ENCODE measurements at places on chromosomes 7 and 10. TPM values are rescaled to one million over a fixed set of nuclear protein-coding genes. Genes with fewer than 3 reads are reported as not detected.

ETV1 gene
- 2.5 TPM for total RNA-seq

ADGRA1 gene
- not detected for total RNA-seq

UCMA gene
- total RNA-seq: not detected

NCF1 gene
- not detected for total RNA-seq

PHF14 gene
- 36.8 TPM for total RNA-seq

PPP1R3C gene
- 4.2 TPM for total RNA-seq

SPDYE16 gene
- not detected for total RNA-seq

LARP4B gene
- 15.3 TPM for total RNA-seq

RSU1 gene
- 17.3 TPM for total RNA-seq

NPY gene
- total RNA-seq: not detected

PNLIPRP2 gene
- total RNA-seq: not detected

MAT1A gene
- total RNA-seq: not detected

MBL2 gene
- total RNA-seq: 0.17 TPM

FAM170B gene
- total RNA-seq: not detected

TSPAN13 gene
- total RNA-seq: 57.1 TPM

WNT8B gene
- total RNA-seq: not detected

CPA5 gene
- not detected for total RNA-seq

TMEM229A gene
- not detected for total RNA-seq

EBF3 gene
- total RNA-seq: not detected

DNA sequence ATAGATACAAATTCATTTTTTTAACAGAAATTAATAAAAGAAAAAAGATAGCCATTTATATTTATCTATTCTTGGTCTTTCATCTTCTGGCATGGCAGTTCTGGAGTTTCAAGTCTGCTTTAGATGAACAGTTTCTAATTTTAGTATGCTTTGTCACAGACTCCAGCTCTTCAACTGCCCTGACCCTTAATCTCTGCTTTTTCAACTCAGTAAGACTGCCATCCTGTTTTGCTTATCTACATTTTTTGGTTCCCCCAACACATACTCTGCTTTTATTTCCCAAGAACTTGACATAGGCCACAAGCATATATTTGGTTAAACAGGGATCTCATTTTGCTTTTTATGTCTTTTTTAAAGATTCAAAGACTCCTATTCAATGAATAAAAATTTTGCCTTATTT is 309.3 kb upstream of the KCND2 start:
- no peak for DNase-seq

DNA sequence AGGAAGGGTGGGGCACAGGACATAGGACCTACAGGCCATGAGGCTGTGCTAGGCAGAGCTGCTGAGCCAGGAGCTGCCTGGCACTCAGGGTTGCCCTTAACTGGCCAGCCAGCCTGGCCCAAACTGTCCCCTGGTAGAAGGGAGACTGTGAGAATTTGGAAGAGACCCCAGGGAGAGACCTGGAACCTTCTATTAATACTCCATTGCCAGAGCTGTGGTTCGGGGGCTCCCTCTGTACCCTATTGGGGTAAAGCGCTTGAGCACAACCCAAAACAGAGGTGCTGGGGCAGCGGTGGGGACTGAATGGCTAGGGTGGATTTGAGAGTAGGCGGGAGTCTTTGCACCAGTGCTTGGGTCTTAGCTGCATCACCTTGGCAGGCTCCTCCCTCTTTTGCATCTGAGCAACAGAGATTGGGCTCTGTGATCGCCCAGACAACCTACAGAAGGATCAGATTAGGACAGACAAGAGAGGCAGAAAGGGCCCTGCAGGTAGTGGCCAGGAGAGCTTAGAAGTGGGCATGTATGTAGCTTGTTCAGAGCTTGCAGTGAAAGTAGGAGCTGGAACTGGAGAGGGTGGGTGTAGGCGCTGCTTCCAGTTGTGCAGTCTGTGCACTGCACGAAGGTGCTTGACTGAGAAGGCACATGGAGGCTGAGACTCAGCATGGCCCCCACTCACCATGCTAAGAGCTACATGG is 53.3 kb downstream of the ADCYAP1R1 start:
- DNase-seq: no peak

DNA sequence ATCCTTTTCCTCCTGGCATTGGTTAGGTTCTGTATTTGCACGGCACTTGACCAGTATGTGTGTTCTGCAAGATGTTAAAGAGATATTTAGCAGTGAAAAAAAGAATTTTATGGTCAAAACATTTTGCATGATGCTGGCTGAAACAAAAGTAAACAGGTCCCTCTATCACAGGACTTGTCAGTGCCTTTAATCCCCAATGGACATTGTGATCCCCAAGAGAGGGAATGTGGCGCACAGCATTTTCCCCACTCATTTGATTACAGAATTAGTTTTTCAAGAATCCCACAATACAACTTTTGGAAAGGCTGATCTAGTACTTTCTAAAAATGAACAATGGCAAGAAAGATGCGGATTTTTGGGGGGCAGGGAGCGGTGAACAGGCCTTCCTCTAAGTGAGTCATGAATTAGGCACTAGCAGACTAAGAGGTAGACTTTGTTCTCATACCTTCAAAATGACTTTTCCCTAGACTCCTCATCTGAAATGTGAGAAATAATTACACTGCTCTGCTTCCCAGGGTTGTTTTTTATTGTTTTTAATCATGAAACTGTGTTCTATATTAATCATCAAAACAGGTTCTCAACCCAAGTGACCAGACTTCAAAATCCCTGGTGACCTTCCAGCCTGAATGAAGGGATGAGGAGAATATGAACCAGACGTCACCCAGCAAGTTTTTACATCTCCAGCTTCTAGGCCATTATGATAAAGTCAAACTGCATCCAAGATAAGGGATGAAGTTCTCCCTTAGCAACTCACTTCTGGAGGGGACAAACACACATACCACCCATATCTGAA is 8.6 kb downstream of the FBXW4 start:
- DNase-seq: no peak

DNA sequence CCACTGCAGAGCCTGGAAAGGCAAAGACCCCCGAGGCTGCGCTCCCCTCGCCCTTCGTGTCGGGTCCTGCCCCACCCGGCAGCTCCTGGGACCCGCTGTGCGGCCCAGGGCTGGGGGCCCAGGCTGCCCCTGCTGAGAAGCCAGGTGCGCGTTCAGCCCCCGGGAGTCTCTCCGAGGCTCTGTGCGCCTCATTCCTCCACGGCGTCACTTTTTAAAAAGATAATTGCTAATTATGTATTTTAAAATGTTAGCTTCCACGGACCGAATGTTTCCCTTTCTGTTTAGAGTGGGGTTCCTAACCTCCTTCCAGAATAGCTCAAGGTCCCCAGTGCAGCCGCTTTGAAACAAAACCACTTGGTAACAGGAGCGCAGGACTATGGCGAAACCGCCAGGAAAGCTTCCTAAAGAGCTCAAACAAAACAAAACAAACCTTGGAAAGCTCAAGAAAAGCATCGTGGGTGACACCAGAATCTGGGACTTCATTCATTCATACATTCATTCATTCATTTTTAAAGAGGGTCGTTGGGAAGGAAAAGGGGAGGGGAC is 45.6 kb downstream of the PDIA4 start:
- DNase-seq: no peak

- DNase-seq: no peak
These were observed 44.1 kb upstream of the ADO start for GRCh38 chr10:62760401-62760800.

- no peak for DNase-seq
These were observed 131.3 kb upstream of the NRP1 start for GRCh38 chr10:33465747-33466146.

GRCh38 chr10:14184841-14185315 is 145.8 kb downstream of the FRMD4A start:
- DNase-seq: peak; percentile 27

- DNase-seq: no peak
These were observed 140.4 kb downstream of the NRBF2 start for GRCh38 chr10:63273577-63273976.

- no peak for DNase-seq
These were observed 5.2 kb downstream of the GRID1 start for GRCh38 chr10:86361156-86362128.

DNA sequence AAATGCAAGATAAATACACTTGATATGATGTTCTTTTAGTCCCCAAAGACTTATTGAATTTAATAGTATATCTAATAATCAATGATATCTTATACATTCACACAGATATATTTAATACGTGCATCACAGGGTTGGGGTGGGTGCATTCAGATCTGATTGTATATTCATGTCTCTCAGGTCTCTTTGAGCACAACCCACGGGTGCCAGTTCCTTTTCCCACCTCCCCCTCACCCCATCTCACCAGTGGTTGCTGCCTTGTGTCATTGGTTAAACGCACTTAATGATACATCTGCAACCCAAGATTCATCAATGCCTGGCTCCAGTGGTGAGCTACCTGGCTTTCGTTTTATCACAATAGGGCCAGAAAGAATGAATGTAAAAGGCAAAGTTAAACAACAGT is 6.2 kb downstream of the LRIT1 start:
- DNase-seq: no peak

GRCh38 chr10:29240986-29241660 is 47.7 kb upstream of the LYZL1 start:
- no peak for DNase-seq

DNA sequence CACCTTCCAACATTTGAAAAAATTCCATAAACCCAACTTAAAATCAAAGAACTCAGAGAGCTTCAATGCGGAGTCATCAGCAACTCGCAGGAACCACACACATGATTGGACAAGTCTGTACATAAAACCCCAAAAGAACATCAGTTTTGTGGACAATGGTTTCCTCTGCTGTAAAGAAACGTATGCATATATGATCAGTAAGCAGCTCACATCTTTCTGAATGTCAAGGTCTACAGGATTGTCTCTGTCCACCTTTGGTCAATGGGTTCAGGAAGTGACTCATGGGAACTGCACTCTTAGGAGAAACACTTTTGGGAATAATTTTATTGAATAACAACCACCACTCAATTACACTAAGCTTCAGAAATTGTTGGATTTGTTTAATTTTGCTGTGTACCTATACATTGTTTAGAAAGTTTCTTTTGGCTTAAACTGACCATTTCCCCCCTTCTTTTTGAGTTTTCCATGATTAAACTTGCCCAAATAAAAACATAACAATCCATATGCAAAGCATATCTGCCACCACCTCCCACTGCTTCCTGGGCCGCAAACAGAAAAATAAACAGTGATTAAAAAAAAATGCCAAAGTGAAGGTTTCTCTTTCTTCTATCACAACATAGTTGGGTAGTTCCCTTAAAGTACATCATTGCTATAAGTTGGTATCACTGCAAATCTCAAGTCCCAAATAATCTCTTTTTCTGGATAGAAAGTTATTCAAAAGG is 27.3 kb upstream of the AFAP1L2 start:
- DNase-seq: no peak

- no peak for DNase-seq
These were observed 655.8 kb upstream of the ANKRD30A start for GRCh38 chr10:36469585-36469984.

- no peak for DNase-seq
These were observed 186.4 kb downstream of the PDE1C start for GRCh38 chr7:31883761-31884164.

GRCh38 chr7:111987115-111987826 is 218.9 kb downstream of the DOCK4 start:
- no peak for DNase-seq

- no peak for DNase-seq
These were observed 544.3 kb upstream of the DPP6 start for GRCh38 chr7:153507885-153508284.

DNA sequence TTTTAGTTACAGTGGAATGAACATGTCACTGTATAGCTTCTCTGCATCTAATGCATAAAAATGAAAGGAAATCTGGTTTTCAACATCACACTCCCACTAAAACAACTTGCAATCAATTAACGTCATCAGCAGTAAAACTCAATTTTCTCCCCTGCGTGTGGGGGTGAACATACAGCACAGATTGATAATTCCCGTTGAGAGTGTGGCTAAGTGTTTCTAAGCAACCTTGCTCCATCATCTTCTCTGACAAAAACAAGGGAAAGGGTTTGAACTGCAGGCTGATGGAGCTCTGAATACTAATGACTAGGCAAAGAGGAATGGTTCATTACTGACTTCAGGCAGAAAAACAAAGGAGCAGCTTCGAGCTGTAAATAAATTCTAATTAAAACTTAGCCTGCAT is 238.3 kb downstream of the PARD3 start:
- no peak for DNase-seq

DNA sequence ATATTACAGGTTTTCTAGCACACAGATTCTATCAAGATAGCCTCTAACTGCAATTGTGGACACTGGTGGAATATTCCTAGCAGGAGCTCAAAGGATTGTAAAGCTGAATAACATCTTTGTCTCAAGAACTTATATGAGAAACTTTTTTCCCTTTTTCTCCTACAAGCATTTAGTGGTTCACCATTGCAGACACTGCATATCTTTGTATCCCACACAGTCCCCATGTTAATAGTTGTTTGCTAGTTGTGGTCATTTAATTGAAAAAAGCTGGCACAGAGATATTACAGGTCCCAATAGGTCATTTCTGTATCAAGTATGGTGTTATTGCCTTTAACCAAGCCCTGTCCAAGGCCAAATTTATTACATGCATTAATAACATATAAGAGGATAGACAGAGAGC is 226.2 kb upstream of the TCF7L2 start:
- no peak for DNase-seq

DNA sequence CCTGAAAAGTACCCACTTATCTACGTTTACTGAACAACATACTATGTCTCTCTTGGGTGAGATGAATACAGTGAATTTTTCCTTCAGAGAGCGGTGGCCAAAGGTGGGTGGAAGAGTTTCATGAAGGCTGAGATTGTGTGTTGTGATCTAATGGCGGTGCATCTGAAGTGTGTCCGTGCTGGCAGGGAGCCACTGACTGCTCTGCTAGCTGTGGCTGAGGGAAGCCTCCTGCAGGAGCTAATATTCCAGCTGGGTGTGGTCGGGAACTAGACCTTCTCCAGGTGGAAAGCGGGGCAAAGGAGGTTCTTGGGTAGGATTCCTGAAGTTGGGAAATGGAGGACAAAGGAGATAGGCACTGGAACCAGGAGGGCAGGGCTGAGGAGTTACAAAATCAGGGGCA is 69.2 kb upstream of the GRB10 start:
- no peak for DNase-seq

- no peak for DNase-seq
These were observed 11.2 kb upstream of the SLC35B4 start for GRCh38 chr7:134327896-134328295.

- no peak for DNase-seq
These were observed 25.2 kb upstream of the POT1 start for GRCh38 chr7:124954790-124955189.

- no peak for DNase-seq
These were observed 62.3 kb downstream of the C10orf120 start for GRCh38 chr10:122637376-122637775.

DNA sequence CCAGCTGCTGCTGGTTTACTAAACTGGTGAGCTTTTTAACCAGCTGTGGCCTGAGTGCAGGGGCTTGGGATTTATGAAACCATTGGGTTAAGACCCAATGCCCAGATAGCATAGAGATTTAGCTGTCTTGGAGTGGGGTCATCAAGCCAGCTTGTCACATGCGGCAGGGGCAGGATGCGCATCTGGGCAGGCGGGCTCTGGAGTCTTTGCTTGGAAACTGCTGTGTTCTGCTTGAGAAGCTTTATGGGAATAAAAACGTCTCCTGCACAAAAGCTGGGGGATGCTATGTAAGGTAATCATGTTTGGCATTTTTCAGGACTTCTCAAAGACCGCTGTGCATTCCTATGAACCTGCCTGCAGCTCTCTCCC is 136.3 kb downstream of the MAPK8 start:
- no peak for DNase-seq

- DNase-seq: no peak
These were observed 14.9 kb upstream of the CPA5 start for GRCh38 chr7:130329681-130330080.
